ENCODE measurements at places on chromosomes 16 and 17.

DNA sequence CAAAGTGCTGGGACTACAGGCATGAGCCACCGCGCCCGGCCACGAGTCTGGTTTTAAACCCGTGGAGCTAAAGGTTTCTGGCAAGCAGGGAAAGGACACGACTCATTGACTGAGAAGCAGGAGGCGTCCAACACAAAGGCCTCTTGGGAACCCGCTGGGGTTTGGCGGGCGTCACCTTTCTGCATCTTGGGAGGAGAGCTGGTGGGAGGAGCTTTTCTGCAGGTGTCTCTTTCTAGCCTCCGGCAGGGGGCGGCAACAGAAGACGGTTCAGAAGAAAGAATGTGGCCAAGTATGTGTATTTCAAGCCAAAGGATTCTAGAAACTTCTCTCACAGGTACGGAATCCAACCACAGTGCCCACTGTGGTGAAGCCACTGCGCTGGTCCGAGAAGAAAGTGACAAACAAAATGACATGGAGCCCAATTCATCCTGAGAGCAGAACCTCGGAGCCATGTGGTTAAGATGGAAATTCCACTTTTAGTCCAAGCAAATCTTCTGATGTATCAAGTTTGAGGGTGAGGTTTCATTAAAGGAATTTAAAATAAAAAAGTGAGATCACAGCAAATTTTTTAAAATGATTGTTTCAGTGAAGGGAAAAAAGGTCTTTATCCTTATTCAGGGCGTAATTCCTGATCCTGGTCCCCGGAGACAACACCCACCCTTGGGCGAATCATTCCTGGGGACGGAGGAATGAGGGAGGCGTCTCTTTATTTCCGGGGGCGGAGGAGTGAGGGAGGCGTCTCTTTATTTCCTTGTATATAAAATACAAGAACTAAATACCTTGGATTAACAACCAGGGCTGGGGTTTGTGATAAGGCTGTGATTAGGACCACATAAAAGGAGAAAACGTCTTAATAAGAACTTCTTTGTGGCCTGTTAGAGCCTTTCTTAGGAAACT lies 97.6 kb downstream of the MRM3 start:
- H3K4me3 ChIP-seq: no peak overlapping the region
- H3K36me3 ChIP-seq: no peaks in the 10 kb centered on the region
- no peak overlapping the region for H3K27ac ChIP-seq
- DNase-seq: peak; percentile 44

GRCh38 chr16:74291577-74292208 lies 4.9 kb upstream of the PSMD7 start:
- H3K4me1 ChIP-seq: peaks cover 10% of the 10 kb centered on the region
- no peak overlapping the region for H3K27ac ChIP-seq
- H3K27me3 ChIP-seq: no peaks in the 10 kb centered on the region
- no peak overlapping the region for H3K4me3 ChIP-seq
- peaks cover 11% of the 10 kb centered on the region for H3K36me3 ChIP-seq

- H3K4me1 ChIP-seq: no peaks in the 10 kb centered on the region
- H3K27me3 ChIP-seq: no peaks in the 10 kb centered on the region
- H3K27ac ChIP-seq: no peak overlapping the region
- no peak for DNase-seq
- H3K4me3 ChIP-seq: no peak overlapping the region
- H3K36me3 ChIP-seq: no peaks in the 10 kb centered on the region
Observed at GRCh38 chr16:61379311-61379710, 656.9 kb downstream of the CDH8 start.

GRCh38 chr16:12511308-12511707 lies 292.4 kb downstream of the CPPED1 start:
- H3K4me1 ChIP-seq: peaks cover 12% of the 10 kb centered on the region
- H3K36me3 ChIP-seq: peaks cover 6% of the 10 kb centered on the region
- H3K4me3 ChIP-seq: no peak overlapping the region
- no peak overlapping the region for H3K27ac ChIP-seq

DNA sequence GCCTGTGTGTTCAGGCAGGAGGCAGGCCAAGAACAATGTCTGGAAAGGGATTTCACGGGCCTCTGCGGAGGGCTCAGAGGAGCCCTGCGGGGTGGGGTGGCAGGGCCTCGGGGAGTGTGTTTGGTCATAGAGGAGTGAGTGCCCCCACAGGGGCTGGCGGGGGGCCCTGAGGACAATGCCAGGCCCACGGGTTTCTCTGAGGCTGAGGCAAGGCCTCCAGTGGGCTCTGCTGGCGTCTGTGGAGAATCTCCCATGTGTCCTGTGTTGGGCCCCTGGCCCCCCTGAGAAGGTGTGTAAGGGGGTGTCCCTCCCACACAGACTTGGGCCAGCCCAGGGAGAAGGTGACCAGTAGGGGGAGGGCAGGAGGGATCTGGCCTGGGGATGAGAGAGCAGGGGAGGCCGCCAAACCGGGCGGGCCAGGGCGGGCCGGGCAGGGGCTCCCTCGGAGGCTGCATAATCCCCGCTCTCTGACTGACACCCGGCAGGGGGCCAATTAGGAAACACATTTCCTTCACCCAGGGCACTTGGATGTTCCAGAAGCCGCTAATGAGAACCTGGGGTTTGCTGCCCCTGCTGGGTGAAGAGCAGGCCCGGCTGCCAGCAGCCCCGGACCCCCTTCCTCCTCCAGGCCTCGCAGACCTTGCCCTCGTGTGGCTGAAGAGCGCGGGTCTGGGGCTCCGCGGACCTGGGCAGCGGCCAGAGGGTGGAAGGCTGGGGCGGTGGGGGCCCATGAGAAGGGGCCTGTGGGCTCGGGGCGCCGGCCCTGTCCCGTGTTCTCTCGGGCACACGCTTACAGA lies 204.2 kb downstream of the NTN1 start:
- no peaks in the 10 kb centered on the region for H3K36me3 ChIP-seq
- H3K27me3 ChIP-seq: peaks cover 12% of the 10 kb centered on the region
- H3K4me3 ChIP-seq: no peak overlapping the region
- no peak overlapping the region for H3K27ac ChIP-seq
- DNase-seq: no peak

- H3K27ac ChIP-seq: peak overlapping the region; percentile 91
- peaks cover 6% of the 10 kb centered on the region for H3K4me1 ChIP-seq
- no peak for DNase-seq
- peaks cover 16% of the 10 kb centered on the region for H3K36me3 ChIP-seq
- no peaks in the 10 kb centered on the region for H3K27me3 ChIP-seq
- no peak overlapping the region for H3K4me3 ChIP-seq
Observed at GRCh38 chr17:80965606-80966005, 26.0 kb upstream of the CHMP6 start.

DNA sequence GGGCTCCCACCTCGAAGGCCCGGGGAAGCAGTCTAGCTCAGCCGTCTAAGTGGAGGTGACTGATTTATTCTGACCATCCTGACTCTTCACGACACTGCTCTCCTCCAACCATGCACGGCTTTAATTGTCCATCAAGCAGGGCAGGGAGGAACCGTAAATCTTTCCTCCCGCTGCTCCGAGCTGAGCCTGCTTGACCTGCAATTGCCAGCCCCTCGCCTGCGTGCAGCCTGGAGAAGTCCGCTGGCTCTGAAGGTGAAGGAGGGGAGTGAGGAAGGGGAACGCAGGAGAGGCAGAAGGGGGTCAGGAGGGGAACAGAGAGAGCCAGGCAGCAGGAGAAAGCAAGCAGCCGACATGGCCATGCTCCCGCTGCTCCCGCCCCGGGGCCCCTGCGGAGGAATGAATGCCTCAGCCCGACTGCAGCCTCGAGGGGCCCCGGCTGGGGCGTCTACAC lies 10.1 kb downstream of the RBFOX3 start:
- peaks cover 66% of the 10 kb centered on the region for H3K27me3 ChIP-seq
- H3K4me3 ChIP-seq: no peak overlapping the region
- H3K4me1 ChIP-seq: no peaks in the 10 kb centered on the region
- H3K36me3 ChIP-seq: no peaks in the 10 kb centered on the region

Data from central memory CD8-positive, alpha-beta T cell (primary cell).